C1 segment of cervical spinal cord (tissue), 14 donors: ENCODE measurements at places on chromosomes 2 and 18.

DNA sequence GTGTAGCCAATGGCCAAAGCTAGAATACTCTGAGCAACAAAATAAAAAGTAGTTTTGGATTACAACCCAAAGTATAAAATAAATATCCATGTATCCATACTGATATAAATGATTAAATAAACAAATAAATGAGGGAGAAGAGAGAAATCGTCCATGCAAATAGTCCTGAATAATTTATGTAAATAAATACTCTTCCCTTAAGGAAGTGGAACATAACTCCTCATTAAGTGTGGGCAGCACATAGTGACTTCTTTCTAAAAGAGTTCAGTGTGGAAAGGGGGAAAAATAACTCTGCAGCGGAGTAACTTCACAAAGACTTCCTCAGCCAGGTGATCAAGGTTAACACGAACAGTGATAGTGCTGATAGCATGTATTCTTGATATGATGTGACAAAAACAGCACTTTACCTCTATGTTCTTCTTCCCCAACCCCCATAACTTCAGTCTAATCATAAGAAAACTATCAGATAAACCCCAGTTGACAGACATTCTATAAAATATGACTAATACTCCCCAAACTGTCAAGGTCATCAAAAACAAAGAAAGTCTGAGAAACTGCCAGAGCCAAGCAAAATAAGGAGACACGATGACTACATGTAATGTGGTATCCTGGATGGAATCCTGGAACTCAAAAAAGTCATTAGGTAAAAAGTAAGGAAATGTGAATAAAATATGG lies 30.7 kb downstream of the METTL8 start:
- no peak for DNase-seq

- no peak for DNase-seq
Observed at GRCh38 chr2:20033322-20033721, 18.1 kb downstream of the LAPTM4A start.

DNA sequence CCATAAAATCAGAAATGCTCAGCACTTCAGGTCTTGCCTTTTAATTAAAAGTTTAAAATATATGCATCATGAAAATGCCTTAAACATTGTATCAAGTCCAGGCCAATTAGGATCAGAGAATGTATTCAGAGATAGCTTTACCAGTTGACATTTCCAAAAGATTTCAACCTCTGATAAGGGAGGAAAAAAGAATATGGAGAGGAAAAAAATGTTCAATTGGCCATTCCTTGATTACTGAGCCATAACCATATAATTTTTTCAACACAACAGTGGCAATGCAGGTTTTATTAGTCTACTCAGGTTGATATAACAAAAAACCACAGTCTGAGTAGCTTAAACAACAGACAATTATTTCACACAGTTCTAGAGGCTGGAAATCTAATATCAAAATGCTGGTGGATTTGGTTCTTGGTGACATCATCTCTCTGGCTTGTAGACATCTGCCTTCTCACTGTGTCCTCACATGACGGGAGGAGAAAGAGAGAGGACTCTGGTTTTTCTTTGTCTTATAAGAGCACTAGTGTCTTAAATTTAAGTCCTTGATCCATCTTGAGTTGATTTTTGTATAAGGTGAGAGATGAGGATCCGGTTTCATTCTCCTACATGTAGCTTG lies 111.9 kb downstream of the IRS1 start:
- no peak for DNase-seq

DNA sequence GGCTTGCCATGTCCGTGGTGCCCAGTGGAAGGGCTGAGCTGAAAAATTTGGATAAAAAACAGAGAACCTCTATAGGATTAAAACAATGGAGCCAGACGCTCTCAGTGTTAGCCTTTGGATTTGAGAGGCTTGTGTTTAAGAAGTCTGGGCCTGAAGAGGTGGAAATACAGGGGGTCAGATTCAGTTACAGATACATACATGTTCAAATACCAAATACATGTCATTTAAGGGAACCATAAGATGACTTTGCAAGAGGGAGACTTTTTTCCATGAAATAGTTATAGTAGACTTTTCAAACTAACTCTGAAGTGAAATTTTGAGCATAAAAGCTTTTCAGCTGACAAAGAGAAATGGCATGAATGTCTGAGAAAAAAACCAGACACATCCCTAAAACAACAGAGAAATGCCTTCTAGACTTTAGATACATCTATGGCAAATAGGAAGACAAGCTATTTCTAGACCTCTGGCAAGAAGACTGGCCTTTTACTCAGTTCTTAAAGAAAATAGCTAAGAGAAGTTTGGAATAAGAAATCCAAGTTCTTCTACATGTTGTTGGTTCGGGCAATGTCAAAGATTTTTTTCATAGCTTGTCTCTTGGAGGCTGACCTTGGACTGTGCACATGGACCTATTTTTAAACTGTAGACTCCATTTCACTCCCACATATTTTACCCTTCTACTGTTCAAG lies 112.9 kb downstream of the LTBP1 start:
- no peak for DNase-seq

DNA sequence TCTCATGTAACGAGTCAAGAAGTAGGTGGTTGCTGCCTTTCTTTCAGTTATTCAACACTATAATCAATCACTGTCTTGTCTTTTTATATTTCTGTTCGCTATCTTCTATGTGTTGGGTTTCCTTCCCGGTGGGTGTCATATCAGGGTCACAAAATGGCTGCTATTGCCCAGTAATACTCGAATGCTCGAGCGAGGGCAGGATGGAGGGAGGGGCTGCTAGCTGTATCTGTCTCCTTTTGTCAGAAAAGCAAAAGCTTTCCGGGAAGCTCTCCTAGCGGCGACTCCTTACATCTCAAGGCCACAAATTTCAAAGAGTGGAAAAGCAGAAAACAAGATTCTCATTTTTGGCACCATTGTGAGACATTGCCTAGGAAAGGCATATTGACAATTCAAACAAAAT lies 16.4 kb upstream of the GALNT3 start:
- no peak for DNase-seq

GRCh38 chr2:63124850-63125249 lies 74.2 kb downstream of the OTX1 start:
- no peak for DNase-seq

GRCh38 chr2:230435431-230435830 lies 19.4 kb downstream of the SP100 start:
- DNase-seq, result no peak
